Aorta (tissue), 5 donors: ENCODE measurements at places on chromosomes 2 and 18. TPM values are rescaled to one million over a fixed set of nuclear protein-coding genes. Genes with fewer than 3 reads are reported as not detected.

TTN gene
- polyA plus RNA-seq = 1.3 TPM

IKZF2 gene
- polyA plus RNA-seq = 1.4 TPM

FBXO48 gene
- polyA plus RNA-seq = 1.1 TPM

RFTN2 gene
- polyA plus RNA-seq = 8.0 TPM

GNAL gene
- polyA plus RNA-seq = 2.0 TPM

TGIF1 gene
- 34.7 TPM for polyA plus RNA-seq

ATP6V1B1 gene
- 6.4 TPM for polyA plus RNA-seq

ALK gene
- polyA plus RNA-seq = not detected

NEU2 gene
- polyA plus RNA-seq = not detected
